NCI-H524 treated with DMSO at 0.1 percent for 48 hours (cell line): ENCODE measurements at places on chromosomes 13 and 19.

- no peak for DNase-seq
Observed at GRCh38 chr13:112618501-112618900, 30.5 kb upstream of the TUBGCP3 start.

DNA sequence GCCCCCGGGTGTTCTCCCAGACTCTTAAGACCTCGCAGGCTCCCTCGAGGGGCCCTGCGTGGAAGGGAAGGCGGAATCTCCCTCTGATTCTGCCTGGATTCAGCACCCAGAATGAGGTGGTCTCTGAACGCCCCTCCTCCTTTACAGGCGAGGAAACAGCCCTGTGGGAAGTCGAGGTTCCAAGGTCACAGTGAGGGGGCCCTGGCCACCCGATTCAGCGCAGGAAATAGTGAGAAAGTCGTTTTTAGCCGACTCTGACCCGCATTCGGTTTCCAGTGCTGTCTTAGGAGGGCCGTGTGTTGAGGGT lies 1.1 kb downstream of the BSG start:
- no peak for DNase-seq

GRCh38 chr13:72599178-72599743 lies 128.2 kb downstream of the MZT1 start:
- DNase-seq, result no peak

DNA sequence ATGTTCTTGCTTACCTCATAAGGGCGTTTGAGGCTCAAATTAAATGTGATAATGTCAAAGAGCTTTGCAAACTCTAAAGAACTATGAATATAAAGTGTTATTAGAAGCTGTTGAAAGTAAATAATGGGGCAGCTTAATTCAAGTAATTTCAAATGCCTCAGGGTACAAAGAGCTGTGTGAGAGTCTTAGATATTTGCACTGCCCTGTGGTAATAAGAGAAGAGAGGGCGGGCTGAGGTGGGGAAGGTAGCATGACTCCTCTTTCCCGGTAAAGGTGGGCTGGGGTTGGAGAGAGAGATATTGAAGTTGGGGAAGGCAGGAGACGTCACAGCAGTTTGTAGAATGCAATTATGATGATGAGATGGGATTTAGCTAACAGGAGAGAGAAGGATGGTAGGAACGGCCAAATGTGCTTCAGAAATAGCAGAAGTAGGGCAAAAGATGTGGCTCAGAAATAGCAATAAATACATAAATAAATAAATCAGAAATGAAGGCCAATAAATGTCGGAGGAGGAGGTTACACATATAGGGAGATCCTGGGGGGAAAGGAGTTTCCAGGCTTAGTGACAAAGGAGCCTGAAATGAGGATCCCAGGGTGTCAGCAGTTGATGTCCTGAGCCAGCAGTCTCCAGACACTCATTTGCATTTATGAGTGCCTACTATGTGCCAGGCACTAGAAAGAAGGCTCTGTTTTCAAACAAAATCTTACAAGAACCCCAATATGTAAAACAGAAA lies 35.7 kb upstream of the RCBTB2 start:
- no peak for DNase-seq

GRCh38 chr13:90116121-90116520 lies 1231.4 kb upstream of the MIR17HG start:
- no peak for DNase-seq

DNA sequence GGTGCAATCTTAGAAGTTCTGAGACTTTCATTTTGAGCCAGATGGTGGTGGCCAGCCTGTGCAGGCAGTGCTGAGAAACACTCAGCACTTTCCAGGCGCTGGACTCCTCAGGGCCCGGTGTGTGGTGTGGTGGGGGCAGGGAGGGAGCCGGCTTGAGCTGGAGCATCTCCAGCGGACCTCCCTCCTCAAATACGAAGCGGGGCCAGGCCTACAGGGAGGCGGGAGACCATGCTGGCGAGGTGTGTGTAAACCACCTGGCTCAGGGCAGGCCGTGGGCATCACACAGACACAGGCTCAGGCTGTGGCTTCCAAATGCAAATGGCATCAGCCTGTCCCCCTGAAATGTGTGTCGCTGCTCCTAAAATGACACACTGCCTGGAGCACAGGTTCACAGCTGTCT lies 33.3 kb upstream of the RANBP3 start:
- DNase-seq, result no peak
